ENCODE measurements at places on chromosomes 6 and 20.
A peak's percentile ranks its signal among the peaks of the same experiment; 100 is the strongest.

DNA sequence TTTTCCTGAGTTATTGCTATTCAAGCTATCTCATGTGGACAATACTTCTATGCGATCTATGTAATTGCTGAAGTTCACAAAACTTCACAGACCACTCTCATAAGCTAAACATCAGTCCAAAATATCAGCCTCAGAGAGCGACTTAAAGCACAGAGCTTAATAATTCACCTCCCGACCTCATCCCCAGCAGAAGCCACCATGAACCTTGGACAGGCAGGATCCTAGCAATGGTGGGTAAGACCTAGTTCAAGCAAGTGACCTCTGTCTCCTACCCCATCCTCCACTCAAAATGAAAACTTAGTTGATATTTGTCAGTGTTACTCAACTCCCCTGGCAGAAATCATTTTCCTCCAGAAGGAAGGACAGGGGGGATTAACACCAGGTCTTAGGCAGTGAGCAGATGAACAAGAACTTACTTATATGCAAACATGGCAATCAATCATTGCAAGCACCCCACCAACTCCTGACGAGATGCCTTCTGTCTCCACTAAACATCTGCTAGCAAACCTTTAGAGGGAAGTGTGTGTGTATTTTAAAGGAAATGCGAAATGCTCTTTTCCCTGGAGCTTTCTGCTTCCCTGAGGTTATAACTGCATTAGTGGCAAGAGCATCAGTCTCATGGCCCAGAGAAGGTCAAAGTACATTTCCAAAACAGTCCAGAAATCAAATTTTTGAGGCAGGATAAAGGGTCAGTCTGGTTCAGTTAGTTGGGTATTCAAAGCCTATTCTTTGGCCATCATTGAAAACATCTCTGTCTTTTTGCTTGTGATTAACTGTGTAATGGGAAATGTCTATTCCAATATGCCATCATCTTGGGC, 90.0 kb downstream of the SLC22A23 start:
- no peak for DNase-seq

GRCh38 chr6:159305804-159306537, 136.8 kb downstream of the FNDC1 start:
- DNase-seq: no peak

DNA sequence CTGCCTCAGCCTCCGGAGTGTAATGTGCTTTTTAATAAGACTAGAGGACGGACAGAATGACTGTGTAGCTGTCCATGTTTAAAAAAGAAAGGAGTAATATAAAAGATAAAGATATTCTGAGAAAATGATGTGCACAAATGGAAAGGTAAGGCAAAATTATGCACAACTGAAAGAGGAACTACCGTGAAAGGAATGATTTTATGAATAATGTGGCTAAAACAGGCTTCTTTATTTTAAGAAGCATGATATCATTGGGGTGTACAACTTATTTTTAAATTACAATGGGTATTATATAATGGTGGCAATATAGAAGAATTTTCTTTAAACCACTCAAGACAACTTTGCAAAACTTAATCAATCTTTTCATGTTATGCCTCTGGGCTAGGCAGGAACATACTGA, 78.1 kb downstream of the FIG4 start:
- DNase-seq: peak; percentile 74

DNA sequence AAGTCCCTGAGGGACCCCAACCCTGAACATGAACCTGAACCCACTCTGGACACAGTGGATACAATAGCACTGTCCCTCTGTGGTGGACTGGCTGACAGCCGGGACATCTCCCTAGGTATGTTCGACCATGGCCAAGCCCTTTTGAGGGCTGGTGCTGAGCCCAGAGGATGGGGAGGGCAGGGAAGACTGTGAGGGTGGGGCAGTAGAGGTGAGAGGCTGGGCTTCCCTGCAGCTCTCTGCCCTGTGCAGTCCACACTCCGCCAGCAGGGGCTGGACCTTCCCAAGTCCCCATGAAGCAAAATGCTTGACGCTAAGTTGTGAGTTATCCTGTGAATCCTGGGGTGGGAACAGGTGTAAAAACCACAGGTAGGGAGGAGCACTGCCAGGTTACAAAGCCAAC, 11.5 kb downstream of the LPIN3 start:
- no peak for DNase-seq

DNA sequence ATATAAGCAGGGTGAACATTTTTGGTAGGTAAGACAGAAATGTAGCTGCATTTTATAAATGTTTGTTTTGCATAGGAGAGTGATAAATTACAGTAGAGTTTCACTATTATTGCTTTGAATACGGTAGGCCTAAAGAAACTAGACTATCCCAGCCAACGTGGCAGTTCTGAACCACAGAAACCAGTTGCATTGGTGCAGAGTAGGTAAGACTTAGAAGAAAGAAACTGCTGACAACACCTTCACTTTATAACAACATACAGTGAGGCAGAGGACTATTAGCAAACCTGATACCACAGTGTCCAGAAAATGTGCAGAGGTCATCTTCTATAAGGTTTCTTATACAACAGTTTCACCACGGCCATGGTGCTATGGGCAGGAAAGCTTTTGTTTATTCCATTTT, 566.1 kb downstream of the KIF16B start:
- peak; percentile 27 for DNase-seq

DNA sequence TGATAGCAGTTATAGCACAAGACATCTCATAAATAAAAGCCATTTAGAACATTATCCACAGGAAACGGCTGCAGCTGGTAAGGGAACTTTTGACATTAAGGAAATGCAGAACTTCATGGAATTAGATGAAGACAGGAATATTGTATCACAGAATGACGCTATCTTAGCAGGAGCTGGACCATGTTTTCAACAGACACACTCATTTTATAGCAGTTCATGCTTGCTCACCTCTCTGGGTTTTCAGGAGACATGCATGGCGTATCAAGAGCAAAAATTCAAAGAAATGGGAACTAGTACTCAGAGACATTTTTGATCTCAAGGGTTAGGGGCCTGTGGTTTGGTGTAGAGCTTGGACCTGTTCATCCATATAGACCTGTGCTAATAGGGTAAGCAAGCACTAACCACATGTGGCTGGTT, 125.0 kb downstream of the FYN start:
- peak; percentile 75 for DNase-seq

DNA sequence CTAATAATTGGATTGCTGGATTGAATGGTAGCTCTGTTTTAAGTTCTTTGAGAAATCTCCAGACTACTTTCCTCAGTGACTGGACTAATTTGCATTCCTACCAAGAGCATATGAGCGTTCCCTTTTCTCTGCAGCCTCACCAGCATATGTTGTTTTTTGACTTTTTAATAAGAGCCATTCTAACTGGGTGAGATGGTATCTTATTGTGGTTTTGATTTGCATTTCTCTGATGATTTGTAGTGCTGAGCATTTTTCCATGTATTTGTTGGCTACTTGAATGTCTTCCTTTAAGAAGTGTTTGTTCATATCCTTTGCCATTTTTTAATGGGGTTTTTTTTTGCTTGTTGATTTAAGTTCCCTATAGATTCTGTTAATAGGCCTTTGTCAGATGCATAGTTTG, 94.7 kb upstream of the AHI1 start:
- DNase-seq: no peak

DNA sequence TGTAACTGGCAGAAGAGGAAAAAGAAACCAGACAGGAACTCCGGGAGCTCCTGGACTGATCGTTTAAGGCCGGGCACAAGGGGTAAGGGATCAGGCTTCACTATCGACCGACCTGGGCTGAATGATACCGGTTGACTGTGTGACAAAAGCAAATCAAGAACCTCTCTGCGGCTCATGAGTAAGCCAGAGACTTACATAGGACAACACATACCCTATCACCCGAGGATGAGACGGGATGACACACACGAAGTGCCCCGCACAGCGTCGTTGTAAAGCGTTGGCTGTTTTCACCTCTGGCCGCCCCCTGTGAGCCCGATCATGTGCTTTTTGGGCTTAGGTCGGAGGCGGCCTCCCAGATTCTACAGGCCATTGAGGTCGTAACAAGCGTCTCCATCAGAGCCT, 695 bp upstream of the TGIF2 start:
- peak; percentile 74 for DNase-seq

DNA sequence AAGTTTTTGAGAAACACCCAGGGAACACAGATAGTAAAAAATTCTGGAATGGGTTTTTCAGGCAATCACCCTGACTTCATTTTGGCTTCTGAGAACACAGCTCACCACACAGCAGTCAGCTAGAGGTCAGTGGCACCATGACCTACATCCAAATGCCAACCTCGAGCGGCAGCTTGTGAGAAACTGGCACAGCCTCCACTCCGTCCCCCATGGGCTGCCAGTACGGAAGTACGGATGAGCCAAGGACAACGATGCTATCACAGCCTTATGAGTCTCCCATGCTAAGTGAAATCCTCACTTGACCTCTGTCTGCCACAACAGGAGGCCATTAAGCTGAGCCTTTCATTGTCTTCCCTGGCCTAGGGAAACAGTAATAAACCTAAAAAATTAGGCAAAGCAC, 32.0 kb downstream of the KIF16B start:
- no peak for DNase-seq

DNA sequence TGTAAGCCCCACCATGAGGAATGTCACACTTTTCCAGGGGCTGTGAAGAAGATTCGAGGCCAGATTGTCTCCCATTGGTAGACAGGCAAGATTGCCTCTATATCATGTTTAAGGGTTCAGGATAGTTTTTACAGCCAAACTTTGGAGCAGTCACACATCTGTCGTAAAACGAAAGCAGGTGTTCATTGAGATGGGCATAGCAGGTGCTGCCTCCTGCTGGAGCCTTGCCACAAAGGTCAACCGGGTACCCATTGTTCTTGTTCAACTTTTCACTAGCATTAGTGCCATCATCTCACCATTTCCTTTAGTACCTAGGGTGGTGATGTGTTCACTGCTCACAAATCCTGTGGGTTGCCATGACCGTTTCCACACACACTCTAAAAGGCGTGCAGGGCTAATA, 198.3 kb downstream of the HTR1B start:
- no peak for DNase-seq

GRCh38 chr6:166614171-166614583, 12.9 kb downstream of the RPS6KA2 start:
- no peak for DNase-seq

GRCh38 chr6:140872885-140873284, 1259.8 kb upstream of the GJE1 start:
- DNase-seq: no peak

GRCh38 chr6:70734381-70734780, 66.7 kb downstream of the SMAP1 start:
- no peak for DNase-seq

GRCh38 chr6:26464014-26464413, 6.3 kb downstream of the BTN2A1 start:
- DNase-seq: no peak

DNA sequence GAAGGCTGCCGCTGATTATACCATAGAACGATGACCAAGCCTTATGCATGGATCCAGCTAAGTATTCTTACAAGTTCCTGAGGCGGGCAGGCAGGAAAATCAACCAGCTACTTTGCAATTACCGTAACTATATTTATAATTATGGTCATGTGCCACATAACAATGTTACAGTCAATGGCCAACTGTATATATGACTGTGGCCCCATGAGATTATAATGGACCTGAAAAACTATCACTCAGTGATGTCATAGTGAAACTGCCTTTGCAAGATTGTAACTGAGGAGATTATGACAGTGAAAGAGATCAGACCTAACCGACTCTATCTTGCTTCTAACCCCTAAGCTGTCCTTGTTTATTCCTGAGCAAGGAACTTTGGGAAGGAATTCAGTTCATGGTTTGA, 33.1 kb upstream of the FAM135A start:
- DNase-seq: no peak

- DNase-seq: peak; percentile 65
These were observed 27.0 kb downstream of the EDEM2 start for GRCh38 chr20:35120012-35120701.

GRCh38 chr6:127200114-127200513, 66.5 kb upstream of the RNF146 start:
- DNase-seq: no peak

- DNase-seq: no peak
These were observed 3.7 kb upstream of the FUCA2 start for GRCh38 chr6:143515061-143515760.

- no peak for DNase-seq
These were observed 358.9 kb upstream of the SASH1 start for GRCh38 chr6:147983581-147984366.

DNA sequence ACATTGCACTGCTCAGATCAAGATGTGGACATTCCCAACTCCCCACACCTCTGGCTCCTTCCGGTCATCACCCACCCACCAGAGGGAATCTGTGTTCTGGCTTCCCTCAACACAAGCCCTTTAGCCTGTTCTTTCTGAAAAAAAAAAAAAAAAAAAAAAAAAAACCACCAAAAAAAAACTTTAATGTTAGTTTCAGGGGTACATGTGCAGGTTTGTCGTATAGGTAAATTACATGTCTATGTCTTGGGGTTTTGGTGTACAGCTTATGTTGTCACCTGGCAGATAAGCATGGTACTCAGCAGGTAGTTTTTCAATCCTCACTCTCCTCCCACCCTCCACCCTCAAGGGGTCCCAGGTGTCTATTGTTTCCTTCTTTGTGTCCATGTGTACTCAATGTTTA, 135.8 kb upstream of the FOXA2 start:
- no peak for DNase-seq

GRCh38 chr6:63649847-63650265, 14.3 kb downstream of the PHF3 start:
- no peak for DNase-seq

- DNase-seq: no peak
These were observed 109.0 kb upstream of the THBS2 start for GRCh38 chr6:169362501-169363121.

GRCh38 chr6:107657755-107658461, 166.2 kb downstream of the SCML4 start:
- peak; percentile 97 for DNase-seq

GRCh38 chr20:54494303-54495006, 19.1 kb downstream of the DOK5 start:
- DNase-seq: no peak

DNA sequence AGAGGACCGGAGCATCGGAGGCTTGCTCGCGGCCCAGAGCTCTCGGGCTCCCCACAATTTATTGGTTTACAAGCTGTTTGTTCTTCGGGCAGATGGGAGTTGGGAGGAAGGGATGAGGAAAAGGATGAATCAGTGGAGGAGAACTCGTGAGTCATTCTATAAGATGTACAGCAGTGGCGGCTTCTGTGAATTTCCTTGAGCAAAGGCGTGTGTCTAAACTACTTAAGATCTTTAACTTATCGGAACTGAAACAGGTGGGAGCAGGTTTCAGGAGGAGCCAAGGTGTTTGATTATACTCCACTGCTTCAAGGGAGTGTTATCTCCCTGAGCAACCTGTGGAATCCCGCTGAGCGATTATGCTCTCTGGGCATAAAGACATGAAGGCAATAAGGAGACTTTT, 50.5 kb upstream of the IBTK start:
- no peak for DNase-seq

- DNase-seq: no peak
These were observed 787 bp downstream of the JPH2 start for GRCh38 chr20:44186201-44186600.
